ENCODE measurements at places on chromosomes 2 and 18.

DNA sequence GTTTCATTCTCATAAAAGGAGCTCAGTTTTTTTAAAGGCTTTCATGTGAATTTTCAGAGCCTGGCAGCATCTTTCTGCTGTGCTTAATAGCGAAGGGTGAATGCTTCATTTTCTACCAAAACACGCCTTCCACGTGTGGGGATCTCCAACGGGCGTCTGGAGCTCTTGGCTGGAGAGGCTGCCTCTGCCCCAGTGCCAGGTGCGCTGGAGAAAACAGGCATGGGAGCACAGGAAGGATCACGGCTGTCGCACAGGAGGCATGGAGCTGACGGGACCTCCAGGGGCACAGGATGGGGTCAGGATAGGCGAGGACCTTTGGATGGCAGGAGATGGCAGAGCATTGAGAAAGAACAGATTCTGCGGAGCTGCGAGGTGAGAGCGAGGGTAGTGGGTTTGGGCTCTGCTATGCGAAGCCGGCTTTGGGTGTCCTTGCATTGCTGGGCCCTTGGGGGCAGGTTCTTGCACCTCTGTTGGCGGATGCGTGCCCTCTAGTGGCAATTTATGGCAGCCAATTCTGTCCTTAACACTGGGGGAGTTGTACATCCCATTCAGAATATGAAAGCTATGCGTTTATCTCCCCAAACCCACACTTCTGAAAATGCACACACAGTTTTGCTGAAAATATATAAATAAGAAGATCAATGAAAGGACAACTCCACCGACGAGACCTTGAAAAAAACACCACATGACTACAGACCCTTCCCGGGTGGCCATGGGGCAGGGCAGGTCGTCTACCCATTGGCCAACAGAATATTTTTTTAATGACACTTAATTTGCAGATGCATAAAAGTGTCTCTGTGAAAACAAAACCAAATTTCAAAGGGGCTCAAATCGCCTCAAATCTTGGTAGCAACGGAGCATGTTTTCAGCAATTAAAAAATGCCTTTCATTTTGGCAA is 90.4 kb upstream of the SLC35G4 start:
- DNase-seq: peak; percentile 48

- DNase-seq: no peak
Measured at GRCh38 chr18:74216661-74217110, 68.4 kb downstream of the TIMM21 start.

GRCh38 chr2:236535024-236535423 is 34.6 kb upstream of the ACKR3 start:
- no peak for DNase-seq

- no peak for DNase-seq
Measured at GRCh38 chr2:205957452-205958154, 128.4 kb downstream of the INO80D start.

DNA sequence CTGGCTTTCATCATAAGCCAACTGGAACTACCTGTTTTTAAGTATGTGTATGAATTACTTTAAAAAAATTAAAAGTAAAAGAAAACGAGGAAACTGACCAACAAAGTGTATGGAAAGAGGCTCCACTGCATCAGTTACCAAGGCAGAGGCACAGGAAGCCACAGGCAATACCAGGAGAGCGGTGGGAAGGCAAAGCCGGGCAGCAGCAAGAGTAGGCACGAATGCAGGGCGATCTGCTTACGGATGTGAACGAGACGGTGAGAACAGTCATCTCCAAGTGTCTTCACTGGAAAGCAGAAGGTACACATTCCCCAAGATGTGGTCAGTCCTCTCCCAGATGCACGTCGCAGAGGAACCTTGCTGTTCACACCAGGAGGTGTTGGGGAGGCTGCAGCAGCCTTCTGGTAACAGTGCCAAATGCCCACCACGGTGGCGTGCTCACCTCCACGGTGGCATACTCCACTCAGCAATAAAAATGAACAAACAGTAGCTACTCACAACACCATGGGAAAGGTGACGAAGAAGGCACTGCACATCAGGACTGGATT is 43.1 kb downstream of the HS6ST1 start:
- DNase-seq: no peak

DNA sequence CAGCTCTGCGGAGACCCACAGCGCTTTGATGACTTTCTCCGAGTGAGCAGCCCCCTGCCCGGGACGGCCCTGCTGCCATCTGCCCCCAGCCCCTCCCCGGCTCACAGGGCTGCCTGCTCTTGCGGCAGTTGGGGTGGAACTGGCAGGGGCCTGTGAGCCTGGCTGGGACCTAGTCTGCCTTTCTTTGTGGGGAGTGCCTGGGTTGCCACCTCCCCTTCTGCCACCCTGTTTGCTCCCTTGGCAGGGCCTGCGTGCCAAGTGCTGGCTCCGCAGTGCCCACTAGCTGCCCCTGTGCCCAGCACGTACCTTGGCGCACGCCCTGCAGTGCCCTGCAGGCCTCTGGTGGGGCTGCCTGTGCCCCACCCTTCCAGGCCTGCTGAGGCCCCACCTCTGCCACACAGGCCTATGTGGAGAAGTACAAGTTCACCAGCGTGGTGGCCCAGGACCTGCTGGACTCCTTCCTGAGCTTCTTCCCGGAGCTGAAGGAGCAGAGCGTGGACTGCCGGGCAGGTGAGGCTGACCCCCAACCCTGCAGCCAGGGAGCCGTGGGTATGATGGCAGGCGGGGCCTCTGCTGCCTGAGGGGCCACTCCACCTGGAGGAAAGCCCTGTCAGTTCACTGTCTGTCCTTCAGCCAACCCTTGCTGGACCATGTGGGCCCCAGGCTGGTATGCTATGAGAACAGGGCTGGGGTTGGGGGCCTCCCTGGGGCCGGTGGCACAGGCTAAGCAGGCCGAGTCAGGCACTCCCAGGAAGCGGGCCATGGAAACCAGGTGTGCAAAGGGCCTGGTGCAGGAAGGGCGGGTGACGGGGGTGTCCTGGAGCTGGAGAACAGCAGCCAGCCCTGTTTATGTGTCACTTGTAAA is 7.0 kb downstream of the RNPEPL1 start:
- no peak for DNase-seq

GRCh38 chr2:221943076-221943810 is 355.6 kb downstream of the PAX3 start:
- no peak for DNase-seq

Data from retina (tissue), 1 donor.